NCI-H1930 (cell line): ENCODE measurements at places on chromosomes 1 and 21.
A peak's percentile ranks its signal among the peaks of the same experiment; 100 is the strongest.

- no peak for DNase-seq
These were observed 311.3 kb downstream of the LRRIQ3 start for GRCh38 chr1:73886716-73887115.

DNA sequence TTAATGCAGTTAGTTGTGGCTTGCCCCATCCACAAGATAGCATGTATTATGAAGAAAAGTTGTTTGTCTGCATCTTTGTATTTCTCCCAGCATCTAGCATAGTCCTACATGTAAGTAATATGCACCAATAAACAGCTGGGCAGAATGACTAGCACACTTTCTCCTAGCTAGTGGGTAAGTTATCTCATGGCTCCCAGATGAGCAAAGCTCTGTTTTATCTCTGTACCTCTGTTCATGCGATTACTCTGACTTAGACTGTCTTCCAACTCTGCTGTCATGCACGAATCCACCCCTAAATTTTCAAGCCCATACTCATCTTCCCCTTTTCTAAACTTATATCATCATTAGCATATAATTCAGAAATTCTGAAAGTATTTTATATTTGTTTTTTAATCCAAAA lies 37.5 kb upstream of the KCTD3 start:
- no peak for DNase-seq

GRCh38 chr1:113998361-113998760 lies 19.1 kb downstream of the OLFML3 start:
- no peak for DNase-seq

DNA sequence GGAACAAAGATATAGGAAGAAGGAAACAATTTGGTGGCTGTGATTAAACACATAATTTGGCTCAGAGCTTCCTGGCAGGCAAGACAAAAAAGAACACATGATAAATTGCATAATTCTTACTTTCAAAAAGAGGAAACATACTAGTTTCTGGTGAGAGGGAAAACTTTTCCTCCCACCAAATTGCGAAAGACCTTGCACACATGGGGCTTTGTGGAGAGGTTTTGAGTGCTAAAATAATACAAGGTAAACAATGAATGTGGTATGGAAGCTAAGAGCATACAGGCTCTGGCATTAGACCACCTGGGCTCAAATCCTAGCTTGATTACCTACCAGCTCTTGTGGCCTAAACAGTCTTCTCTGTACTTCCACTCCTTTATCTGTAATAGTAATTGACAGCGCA lies 140.2 kb upstream of the HOOK1 start:
- no peak for DNase-seq

- no peak for DNase-seq
These were observed 2.8 kb upstream of the BACE2 start for GRCh38 chr21:41164981-41165655.

DNA sequence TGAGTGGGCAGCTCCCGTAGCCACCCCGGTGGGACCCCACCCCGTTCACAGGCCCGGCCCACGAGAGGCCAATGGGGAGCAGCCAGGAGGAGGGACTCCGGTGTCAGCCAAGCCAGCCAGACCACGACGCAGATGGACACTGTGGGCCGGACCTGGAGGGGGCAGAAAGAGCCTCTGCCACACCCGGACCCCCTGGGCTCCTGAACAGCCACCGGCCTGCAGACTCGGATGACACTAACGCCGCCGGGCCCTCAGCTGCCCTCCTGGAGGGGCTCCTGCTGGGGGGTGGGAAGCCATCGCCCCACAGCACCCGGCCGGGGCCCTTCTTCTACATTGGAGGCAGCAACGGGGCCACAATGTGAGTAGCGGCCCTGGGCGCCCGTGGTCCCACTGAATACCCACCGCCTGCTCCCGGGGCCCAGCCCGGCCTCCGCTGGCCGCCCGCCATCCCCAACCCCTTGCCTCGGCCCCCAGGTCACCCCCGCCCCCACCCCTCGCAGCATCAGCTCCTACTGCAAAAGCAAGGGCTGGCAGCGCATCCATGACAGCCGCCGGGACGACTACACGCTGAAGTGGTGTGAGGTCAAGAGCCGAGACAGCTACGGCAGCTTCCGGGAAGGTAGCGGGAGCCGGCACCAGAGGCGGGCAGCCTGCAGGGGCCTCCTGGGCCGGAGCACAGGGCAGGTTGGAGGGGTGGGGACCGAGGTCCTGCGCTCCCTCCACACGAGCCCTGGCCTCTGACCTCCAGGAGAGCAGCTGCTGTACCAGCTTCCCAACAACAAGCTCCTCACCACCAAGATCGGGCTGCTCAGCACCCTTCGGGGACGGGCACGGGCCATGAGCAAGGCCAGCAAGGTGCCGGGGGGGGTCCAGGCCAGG lies 6.5 kb downstream of the TTLL10 start:
- DNase-seq = no peak

DNA sequence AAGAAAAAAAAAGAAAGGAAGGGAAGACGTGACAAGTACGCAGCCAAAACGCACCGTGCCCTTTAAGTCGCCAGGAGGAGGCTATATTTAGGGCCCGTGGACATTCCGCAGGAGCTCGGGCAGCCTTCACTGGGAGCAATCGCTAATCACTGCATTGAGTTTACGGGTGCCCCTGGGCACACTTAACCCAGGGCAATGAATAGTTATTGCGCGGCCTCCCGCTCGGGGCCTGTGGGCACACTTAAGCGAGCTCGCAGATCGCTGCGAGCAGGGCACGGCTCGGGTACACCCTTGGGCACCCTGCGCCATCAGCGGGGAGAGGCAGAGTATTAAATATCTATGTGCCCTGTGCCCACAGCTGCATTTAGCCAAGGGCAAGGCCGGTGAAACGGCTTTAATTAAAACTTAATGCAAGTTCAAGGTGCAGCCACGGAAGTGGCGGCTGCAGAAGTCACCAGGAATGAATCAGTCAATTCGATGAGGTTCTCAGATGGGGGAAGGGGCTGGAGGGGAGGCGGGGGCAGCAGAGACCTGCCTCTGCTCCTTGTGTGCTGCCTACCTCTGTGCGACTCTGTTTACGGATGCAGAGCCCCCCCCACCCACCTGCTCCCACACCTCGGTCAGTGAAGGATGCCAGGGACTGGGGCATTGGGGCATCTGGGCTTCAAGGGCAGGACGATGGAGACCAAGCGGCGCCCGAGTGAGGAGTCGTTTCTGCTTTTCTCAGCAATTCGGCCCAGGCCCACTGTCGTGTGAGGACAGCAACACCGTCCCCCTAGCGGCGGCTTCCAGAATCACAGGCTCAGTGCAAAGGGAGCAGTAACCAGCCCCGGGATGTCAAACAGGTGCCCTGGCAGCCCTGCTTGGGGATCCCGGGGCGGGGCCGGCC lies 51.8 kb upstream of the TARDBP start:
- DNase-seq = peak; percentile 63

DNA sequence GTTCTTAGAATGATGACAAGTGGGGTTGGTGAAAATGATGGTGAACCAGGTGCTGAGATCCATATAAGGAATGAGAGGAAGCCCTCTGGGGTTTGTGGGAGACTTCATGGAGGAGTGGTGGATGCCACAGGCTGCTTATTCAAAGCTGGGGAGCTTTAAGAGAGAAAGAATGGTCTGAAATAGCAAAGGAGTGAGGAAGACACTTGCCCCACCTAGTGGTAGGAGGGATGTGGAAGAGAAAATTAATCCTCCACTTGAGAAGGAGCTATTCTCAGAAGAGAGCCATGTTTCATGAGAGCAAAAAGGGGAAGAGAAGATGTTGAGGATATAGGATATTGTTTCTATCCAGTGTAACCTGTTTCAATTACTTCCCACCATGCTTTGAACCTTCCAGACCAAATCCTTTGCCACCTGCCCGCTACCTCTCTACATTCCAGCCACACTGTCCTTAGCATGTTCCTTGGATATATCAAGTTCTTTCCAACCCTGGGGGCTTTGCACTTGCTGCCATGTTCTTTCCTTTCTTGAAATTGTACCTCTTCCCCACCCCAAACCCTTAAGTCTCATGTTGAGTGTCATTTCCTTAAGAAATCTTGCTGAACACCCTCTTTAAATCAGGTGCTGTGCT lies 19.6 kb upstream of the ZNF648 start:
- DNase-seq = no peak
